Non-pigmented ciliary epithelial cell (primary cell): ENCODE measurements at places on chromosomes 2 and 18.

- no peak for DNase-seq
These were observed 488.2 kb upstream of the RAB6C start for GRCh38 chr2:129491308-129491707.

DNA sequence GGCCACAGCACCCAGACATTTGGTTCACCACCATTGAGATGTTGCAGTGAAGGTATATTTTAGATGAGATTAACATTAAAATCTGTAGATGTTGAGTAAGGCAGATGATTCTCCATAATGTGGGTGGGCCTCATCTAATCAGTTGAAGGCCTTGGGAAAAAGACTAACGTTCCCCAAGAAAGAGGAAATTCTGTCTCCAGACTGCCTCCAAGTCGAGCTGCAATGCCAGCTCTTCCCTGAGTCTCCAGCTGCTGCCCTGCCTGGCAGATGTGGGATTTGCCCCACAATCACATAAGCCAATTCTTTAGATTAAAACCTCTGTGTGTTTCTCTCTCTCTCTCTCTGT is 101.9 kb downstream of the PDCL3 start:
- DNase-seq: no peak

- DNase-seq: no peak
These were observed 86.9 kb upstream of the ZC3H15 start for GRCh38 chr2:186399082-186399644.

DNA sequence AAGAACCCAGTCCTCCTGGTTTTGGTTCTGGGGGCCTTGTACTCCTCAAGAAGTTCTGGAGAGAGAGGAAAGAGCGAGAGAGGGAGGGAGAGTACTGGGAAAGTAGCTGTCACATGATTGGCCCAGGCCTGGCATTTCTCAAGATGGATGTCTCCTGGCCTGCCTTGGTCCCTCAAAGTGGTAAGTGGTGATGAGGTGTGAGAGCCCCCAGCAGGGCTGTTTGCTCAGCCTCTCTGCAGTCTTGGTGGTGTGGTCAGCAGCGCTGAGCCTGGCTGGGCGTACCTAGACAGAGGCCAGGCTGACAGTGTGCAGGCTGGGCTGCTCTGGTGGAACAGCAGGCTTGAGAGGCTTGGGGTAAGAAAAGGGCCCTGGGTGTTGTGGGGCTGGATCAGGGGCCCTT is 2.5 kb downstream of the SPEG start:
- DNase-seq: no peak

DNA sequence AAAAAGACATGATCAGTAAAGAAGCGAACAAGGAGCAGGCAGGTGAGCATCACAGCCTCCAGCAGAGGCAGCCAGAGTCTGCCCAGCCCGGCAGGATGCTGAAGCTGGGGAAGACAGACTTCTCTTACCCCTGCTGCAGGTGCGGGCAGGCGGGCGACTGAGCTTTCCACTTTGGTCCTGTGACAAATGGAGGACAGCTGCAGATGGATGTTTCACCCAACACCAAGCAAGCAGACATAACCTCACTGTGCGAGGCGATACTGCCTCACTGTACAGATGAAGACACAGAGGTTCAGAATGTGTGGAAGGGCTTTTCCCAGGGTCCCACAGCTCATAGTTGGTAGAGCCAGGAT is 251.0 kb downstream of the AFF3 start:
- no peak for DNase-seq

DNA sequence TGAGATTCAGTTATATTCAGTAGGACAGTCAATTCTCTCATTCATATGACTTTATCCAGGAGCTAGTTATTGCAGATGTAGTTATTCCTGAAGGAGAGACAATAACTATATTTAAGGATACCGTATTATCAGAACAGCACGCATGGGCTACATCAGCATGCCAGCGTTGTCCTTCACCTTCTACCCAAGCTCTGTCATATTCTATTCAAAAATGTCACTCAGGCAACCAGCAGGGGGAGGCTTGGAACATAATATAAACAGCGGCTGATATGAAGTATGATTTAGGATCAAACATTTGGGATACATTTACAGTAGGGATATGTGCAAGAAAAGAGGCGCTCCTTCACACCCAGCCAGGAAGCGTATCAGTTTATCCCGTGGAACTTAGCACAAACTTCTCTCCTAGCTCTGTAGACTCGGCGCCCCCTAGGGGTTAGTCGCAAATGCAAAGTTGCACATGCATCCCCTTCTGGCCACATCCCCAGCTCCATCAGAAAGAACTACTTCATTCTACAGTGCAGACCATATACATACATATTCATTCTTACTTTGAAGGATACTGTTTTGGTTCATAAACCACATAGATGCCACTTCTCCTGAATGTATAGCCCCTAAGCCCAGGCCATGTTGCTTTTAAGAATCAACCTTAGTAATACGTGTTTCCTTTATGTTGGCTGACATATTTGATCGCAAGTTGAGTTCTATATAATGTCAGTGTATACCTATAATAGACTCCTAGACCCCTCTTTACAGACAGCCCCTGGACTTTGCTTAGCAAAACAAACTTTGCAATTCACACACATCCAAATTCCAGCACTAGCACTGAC is 759.4 kb downstream of the ADCYAP1 start:
- no peak for DNase-seq

DNA sequence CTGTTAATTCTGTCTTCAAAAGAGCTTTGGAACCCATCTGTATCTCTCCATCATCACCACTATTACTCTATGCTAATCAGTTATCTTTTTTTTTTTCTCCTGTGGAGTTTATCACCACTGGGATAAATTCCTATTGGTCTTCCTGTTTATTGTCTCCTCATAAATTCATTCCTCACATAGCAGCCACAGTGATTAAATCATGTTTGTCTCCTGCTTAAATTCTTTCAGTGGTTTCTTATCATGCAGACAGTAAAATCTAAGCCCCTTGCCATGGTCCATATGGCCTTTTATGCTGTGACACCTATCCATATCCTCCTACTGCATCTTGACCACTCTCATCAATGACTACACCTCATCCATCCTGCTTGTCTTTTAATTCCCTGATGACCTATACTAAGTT is 239.8 kb upstream of the ZEB2 start:
- no peak for DNase-seq

DNA sequence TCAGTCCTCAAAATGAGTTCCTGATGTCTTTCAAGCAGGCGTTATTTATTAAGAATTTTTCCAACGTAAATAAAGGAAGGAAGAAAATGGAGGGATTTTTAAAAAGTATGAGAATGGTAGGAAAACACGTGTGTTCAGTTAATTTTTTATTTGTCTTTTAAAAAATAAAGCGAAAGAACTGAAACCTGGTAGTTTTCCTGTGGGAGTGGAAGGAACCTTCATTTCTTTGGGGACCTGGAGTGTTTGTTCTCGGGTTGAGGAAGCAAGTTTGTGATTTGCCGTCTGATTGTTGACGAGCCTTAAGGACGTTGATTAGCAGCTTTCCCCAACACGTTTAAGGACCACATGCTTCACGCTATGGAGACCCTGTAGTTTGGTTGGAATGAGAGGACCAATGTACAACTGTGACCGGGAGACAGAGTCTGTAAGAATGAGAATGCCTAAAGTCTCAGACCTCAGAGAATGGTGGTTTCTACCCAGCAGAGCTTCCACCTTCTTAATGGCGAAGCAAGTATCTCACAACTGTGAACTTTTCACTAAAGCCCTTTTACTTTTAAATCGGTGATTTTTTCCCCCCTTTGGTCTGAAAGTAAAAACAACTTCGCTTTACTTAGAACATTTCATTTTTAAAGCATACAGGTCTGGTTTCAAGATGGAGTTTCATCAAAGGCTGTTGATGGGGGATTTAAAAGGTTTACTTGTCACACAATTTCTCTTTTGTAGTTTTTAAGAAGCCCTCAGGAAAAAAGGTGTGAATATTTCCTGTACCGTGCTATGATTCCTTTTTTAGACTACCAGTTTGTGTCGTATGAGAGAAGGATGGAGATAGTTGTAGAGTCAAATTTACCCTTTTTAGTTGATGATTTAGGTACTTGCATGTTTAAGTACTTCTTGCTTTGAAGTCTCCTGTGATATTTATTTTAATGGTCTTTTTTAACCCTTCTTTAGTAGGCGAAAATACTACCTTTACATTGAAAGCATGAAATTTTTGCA is 1.4 kb downstream of the TTC39C start:
- no peak for DNase-seq

DNA sequence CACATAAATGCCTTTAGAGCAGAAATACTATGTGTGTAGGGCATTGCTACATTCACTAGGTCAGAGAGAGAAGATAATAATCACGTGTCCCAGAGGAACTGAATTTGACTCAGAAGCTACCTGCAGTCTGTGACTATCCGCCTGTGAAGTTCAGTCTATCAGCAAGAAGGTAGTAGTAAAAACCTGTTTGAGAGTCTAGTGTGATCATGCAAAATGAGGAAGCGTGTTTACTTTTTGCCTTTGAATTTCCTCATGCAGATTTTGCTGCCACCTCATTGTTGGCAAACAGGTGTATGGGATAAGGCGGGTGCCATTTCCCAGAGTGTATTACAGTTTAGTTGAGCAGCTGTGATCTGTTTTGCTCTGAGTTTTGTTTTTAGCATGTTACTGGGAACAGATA is 403.9 kb upstream of the FANCL start:
- no peak for DNase-seq

DNA sequence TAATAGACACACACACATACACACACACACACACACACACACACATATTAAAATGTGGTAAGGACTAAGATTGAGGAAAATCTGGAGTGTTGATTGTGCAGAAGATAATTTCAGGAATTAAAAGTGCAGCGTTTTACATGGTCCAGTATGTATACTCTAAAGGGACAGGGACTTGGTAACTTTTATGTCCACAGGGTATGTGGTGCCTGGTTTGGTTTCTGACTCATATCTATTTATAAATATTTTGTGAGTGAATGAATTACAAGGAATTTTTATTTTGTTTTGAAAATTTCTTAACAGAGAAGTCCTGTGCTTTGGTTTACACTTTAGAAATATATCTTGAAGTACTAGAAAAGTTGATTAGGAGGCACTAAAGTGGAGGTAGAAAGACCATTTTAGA is 287.7 kb upstream of the NXPH2 start:
- no peak for DNase-seq

- no peak for DNase-seq
These were observed 51.8 kb downstream of the LPIN2 start for GRCh38 chr18:2960983-2961696.

DNA sequence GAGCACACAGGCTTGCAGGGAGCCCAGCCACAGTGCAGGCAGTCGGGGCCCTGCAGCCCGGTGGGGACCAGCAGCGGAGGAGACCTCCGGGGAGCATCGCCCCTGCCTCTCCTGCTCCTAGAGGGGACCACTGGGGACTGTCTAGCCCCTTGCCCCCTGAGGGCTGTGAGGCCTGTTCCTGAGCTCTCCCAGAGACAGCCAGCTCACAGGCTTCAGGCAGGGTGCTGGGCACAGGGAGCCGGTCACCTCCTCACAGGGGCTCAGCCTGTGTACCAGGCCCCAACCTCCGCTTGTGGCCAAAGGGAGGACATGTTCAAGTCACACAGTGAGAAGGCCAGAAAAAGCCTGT is 3.5 kb upstream of the NMUR1 start:
- DNase-seq: no peak

DNA sequence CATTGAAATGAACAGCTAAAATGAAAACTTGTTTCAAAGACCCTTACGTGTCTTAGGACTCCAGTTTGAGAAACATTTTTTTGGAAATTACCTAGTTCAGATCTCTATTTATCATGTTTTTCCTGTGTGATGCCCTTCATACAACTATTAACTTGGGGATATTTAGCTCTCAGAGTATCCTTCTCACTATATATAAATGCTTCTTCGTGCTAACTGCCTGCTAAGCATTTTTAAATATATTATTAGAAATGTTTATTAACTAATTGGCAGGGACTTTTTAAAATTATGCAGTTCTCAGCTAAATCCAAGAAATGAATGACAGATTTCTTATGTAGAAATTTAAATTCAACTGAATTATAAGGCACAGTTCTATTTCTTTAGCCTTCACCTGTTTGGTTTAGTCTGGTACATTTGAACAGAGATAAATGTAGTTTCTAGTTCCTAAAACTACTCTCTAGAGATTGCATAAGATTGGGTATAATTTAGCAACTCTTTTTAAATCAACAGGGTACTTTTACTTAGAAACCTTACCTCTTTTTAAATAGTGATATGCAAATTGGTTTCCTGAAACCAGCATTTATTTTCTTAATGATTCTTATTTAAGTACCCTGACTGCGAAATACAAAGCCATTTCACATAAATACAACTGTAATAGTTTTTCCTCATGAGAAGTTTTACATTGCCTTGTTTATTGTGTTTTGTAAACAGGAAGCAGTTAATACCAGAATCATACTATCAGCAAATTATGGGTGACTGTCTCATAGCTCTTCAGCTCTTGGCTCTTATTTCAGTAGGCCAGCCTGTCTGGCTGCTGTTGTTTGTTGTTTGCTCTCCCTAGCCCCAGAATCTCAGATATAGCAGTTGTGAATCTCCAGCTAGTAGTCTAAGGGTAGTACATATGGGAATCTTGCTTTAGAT is 140.7 kb downstream of the PTRHD1 start:
- DNase-seq: no peak

GRCh38 chr18:24840051-24840450 is 379.6 kb downstream of the HRH4 start:
- no peak for DNase-seq

DNA sequence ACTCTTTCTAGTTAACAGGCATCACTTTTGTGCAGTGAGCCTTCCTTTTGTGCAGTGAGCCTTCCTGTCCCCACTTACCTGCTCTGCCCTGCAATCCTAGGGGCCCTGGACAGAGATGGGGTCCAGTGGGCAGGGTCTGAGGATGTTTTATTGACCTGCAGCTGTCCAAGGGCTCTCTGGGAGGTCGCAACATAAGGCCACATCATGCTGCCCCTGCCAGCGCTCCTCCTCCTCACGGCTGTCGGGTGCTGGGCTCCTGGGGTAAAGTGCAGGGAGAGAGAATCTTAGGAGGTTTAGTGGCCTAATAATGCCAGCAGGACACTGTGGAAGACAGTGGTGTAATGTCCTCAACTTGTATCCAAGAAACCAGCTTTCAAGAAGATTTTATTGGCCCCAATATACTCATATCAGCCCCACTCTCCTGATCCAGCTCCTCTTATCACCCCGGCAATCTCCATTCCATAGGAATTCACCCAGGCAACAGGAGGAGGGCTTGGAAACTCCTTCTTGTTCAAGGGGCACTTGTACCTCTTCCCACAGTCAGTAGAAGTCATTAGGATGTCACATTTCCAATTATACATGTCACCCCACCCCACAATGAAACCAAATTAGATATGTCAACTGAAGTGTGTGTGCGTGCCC is 41.9 kb upstream of the ASB18 start:
- no peak for DNase-seq

GRCh38 chr18:59048378-59048777 is 91.3 kb upstream of the SEC11C start:
- DNase-seq: no peak

DNA sequence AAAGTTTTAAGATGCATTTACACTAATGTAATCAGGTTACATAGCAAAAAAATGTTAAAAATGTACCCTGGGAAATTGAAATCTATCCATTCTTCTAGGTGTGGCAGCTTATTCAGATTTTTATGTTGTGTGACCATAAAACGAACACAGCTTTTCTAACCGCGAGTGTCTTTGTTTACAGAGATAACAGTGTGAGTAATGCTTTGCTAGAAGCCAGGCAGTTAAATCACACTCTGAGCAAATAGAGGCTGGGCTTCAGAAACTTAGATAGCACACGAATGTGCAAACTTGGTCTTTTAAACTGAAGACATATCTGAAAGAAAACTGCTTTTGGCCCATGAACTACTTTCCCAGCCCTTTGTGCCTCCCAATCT is 116.1 kb downstream of the SPTBN1 start:
- peak; percentile 94 for DNase-seq

GRCh38 chr2:158131483-158131912 is 29.8 kb downstream of the UPP2 start:
- DNase-seq: no peak
